Stomach (tissue), 19 donors: ENCODE measurements at places on chromosomes 3 and 15. TPM values are rescaled to one million over a fixed set of nuclear protein-coding genes. Genes with fewer than 3 reads are reported as not detected.

Gene CLSTN2
- polyA plus RNA-seq = 0.15 TPM

DNA sequence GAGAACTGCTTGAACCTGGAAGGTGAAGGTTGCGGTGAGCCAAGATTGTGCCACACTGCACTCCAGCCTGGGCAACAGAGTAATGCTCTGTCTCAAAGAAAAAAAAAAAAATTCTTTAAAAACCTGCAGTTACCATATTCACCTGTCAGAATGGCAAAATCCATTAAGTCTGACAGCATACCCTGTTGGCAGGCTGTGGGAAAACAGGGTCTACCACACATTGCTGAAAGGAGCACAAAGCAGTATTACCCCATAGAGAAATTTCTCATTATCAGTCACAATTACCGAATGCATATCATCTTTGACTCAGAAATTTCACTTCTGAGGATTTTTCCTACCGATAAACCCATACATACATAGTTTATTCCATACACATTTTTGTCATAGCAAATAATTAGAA, 264.1 kb upstream of the SLCO3A1 start:
- DNase-seq = peak; percentile 4

Gene TPRG1
- polyA plus RNA-seq = 1.4 TPM

GRCh38 chr3:23919628-23920027, 2.7 kb downstream of the RPL15 start:
- DNase-seq = no peak

GRCh38 chr3:11050666-11051323, 58.2 kb downstream of the SLC6A1 start:
- DNase-seq = no peak

- DNase-seq = no peak
These were observed 38.6 kb downstream of the TRPM1 start for GRCh38 chr15:31062911-31063310.

GRCh38 chr3:31851278-31851677, 129.8 kb downstream of the OSBPL10 start:
- no peak for DNase-seq

DNA sequence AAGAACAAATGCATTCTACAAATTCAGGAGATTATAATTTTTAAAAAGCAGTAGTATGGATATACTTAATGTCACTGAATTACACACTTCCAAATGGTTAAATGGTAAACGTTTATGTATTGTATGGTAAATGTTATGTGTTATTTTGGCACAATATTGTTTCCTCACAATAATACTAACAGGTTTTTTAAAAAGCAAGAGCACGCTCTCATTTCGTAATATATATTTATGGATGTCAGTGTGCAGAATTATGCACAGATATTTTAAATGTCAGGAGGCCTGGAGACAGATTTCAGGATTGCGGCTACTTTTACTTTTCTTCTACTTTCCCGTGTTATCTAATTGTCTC, 533 bp downstream of the ZNF445 start:
- DNase-seq = no peak

GRCh38 chr15:92780843-92781242, 119.3 kb upstream of the CHD2 start:
- no peak for DNase-seq

DNA sequence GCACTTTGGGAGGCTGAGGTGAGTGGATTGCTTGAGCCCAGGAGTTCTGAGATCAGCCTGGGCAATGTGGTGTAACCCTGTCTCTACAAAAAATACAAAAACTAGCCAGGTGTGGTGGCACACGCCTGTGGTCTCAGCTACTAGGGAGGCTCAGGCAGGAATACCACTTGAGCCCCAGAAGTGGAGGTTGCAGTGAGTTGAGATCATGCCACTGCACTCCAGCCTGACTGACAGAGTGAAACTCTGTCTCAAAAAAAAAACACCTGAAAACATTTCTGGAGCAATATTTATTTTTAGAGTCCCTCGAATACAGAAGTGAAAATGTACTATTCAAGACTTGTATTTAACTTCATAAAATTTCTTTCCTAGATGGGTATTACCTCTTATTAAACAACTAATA, 4.6 kb downstream of the SPCS1 start:
- DNase-seq = no peak

DNA sequence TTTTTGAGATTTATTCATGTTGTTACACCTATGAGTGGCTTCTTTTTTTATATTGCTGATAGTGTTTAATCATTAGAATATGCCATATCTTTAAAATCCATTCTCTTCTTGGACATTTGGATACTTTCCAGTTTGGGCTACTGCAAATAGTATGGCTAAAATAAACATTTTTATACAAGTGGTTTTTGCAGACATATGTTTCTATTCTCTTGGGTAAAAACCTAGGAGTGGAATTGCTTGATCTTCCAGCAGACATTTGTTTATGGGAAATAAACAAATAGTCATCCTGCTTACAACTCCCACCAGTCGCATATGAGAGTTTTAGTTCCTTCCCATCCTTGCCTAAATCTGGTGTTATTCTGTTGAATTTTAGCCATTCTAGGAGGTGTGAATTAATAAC, 193.1 kb downstream of the ALCAM start:
- DNase-seq = no peak

Gene CKMT1A
- 18.7 TPM for polyA plus RNA-seq

Gene TGM4
- polyA plus RNA-seq = not detected

DNA sequence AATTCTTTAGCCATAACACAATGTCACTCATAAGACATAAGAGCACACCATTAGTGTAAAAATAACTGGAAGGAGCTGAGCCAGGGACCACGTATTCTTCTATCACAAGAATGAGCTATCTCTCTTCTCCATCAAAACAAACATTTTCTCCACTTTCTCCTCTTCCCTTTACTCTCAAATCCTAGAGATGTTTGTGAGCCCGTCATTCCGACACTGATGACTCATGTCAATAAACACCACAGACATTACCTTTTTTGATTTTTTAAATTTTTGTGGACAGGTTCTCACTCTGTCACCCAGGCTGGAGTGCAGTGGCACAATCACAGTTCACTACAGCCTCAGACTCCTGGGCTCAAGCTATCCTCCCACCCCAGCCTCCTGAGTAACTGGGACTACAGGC, 86.6 kb downstream of the MEX3B start:
- DNase-seq = no peak

Gene ATP13A4
- 0.46 TPM for polyA plus RNA-seq

Gene SAMMSON
- 0.87 TPM for polyA plus RNA-seq

DNA sequence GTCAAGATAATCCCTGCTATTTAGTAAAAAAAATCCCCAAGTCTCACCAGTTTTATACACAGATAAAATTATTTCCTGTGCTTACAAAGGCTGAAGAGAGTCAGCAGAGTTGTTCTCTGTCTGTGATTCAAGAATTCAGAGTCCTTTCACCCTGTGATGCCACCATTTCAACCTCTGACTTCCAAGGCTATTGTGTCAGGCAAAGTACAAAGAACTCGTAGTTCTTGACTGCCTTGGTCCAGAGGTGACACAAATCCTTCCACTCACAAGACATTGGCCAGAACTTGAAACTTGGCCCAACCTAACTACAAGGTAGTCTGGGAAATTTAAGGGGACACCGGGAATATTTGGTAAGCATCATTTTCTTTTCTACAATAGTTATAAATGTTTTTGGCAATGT, 34.9 kb upstream of the CMC1 start:
- DNase-seq = no peak

Gene RTP2
- not detected for polyA plus RNA-seq

DNA sequence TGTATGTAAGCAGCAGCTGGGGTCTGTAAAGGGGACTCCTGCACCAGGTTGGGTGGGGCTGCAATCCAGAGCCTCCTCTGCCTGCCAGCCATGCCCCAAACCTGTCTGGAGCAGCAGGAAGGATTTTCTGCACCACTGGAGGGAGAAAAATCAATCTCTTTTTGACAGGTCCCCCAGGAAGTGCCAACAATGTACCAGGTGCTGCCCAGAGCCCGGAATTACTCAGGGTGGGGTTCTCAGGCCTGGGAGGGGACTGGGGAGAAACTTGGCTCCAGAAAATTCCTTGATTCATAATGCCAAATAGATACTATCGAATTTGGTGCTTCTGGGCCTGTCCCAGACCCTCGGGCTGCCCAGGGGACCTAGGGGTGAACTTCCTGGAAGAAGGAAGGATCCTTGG, 52.6 kb downstream of the WNT7A start:
- peak; percentile 22 for DNase-seq

DNA sequence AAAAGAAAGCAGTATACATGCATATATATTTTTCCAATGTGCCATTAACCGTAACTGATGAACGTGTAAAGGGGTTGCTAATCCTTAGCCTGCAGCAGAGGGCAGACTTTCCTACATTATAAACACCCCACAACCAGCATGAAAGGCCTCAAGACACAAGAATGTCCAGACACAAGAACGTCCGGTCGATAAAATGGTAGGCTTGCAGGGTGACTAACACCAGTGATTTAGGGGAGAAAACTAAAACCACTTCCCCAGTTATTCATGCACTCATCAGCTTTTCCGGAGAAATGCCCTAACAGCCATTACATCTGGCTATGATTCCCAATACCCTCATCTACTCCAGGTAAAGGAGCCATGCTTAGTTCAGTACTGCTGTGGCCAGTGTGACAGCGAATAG, 57.4 kb downstream of the LRTM1 start:
- DNase-seq = peak; percentile 78

Gene DGKG
- polyA plus RNA-seq = 3.3 TPM

DNA sequence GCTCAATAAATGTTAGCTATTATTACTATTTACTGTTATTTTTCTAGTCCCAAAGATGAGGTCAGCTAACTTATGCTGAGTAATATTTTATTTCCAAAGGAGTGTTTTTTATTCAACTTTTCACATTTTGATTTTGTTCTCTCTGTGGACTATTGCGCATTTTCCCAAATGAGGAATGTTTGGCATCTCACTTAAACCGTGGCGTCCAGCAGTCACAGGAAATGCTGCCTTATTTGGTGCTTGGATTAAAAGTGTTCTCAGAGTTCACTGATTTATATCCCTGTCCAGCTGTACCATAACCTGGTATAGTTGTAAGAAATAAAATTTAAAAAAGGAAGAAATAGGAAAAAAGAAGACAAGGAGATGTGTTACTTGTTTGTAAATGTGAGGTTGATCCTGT, 166.8 kb downstream of the THSD4 start:
- no peak for DNase-seq

DNA sequence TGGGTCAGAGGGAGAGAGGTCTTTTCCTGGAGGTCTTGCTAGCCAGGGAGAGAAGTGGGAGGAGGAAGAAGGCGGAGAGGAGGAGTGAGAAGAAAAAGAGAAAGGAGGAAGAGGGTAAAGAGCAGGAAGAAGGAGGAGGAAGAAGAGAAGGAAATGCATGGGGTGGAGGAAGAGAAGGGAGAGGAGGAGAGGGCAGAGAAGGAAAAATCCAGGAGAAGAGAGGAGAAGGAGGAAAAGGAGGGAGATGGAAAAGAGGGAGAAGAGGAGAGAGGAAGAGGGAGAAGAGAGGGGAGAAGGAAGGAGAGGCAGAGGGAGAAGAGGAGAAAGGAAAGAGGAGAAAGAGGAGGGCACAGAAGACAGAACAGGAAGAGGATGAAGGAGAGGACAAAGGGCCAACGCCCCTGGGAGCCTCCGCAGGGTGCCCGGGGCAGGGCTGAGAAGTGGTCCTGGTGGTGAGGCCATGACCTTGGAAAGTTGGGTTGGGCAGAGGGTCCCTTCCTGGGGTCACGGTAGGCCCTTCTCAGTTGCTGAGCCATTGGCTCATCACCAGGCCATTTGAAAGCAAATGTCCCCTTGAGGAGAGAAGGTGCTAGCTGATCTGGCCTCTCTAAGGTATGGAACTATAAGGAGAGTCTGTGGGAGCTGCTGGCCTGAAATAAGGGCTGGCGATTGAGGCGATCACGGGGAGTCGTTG, 1.2 kb upstream of the SEMA3F start:
- DNase-seq = no peak

Gene SLCO2A1
- 1.9 TPM for polyA plus RNA-seq

Gene IL12A
- 2.5 TPM for polyA plus RNA-seq

DNA sequence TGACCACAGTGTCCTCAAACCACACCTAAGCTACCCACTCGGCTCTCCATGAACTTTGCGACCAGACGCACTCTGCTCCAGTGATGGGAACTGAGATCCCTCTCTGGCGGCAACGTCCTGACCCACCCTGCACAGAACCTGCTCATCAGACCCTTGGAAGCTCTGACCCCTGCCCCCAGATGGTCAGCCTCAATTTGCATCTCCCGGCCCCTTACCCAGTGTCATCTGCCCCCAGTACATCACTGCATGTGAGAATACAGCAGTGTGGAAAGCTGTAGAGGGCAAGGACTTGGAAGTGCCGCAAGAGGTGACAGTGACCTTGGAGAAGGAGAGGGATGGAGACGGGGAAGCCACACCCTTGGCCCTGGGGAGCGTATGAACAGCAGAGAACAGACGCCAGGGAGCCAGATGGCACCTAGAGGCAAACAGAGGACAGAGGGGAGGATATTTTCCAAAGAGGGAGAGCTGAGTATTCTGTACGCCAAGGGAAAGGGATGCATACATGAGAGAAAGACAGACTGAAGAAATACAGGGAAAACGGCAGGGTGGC, 192.0 kb downstream of the XXYLT1 start:
- DNase-seq = no peak

- peak; percentile 69 for DNase-seq
These were observed 36.1 kb downstream of the PTH1R start for GRCh38 chr3:46913644-46914043.

GRCh38 chr3:172153335-172153861, 114.0 kb downstream of the FNDC3B start:
- DNase-seq = peak; percentile 96
